ENCODE measurements at places on chromosomes 6 and 20. TPM values are rescaled to one million over a fixed set of nuclear protein-coding genes. Genes with fewer than 3 reads are reported as not detected.

The FUCA2 gene
- 59.5 TPM for total RNA-seq

DNA sequence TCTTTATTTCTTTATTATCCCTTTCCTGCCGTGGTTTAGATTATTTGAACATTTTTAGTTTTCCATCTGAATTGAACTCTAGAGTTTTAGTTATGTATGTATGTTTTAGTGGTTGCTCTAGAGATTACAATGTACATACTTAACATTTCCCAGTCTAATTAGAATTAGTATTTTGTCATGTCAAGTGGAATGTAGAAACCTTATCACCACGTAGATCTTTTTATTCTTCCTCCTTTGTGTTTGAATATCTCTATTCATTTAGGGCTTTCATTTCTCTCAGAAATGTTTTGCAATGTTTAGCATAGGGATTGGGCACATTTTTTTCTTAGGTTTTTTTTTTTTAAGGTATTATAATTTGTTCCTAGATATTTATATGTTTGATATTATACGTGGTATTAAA, 73.1 kb upstream of the EZR start:
- no peak for DNase-seq
- H3K27ac ChIP-seq = no peak overlapping the region
- H3K4me1 ChIP-seq = no peaks in the 10 kb centered on the region
- no peak overlapping the region for H3K4me3 ChIP-seq

The EYS gene
- total RNA-seq = 0.47 TPM

DNA sequence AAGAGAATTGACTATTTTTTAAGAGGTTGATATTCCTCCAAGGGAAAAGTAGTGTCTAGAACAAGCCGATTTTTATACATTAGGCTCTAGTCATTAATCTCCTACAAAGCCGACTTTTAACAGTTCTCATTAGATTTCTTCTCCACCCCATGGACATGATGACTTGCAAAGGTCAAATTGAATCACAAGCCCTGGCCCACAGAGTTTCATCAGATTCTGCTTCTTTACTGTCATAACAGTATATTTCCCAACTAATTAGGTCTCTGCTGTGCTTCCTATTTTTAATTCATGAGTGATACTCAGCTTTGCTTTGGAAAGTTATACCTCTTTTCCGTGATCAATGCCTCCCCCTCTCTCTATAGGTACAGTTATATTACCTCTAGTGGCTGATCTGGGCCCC, 90.6 kb upstream of the ADGRB3 start:
- no peak for DNase-seq
- no peak overlapping the region for H3K4me3 ChIP-seq
- H3K27me3 ChIP-seq = no peaks in the 10 kb centered on the region
- H3K36me3 ChIP-seq = no peaks in the 10 kb centered on the region
- no peaks in the 10 kb centered on the region for H3K4me1 ChIP-seq
- H3K27ac ChIP-seq = no peak overlapping the region

DNA sequence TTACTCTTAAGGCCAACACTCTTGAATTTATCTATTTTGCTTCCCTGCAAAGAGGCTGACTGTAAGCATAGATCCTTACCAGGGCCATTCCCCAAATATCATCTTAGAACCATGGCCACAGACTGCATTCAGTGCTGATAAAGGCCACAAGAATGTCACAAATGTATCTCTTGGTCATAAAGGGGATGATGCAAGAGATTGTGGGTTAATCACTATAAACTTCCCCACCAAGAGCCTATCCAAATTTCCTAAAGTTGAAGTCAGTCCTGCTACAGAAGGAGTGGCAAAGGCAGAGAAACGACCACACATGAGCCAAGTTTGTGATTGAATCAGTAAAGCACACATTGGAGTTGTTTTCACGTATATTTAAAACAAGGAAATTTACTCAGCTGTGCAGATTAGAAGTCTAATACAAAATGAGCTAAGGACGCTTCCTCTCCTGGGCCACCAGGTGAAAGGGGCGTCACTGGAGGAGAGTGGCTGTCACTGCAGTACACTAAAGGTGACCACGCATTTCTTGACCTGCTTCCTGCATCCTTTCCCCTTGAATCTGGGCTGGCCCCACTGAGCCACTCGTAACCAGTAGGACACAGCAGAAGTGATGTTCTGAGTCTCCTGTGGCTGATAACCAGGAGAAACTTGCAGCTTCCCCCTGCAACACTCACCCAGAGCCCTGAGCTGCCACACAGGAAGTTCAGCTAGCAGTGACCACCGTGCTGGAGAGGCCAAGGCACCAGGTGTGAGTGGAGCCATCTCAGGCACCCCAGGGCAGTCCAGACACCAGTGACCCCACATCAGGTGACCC, 181.9 kb downstream of the SYNDIG1 start:
- no peaks in the 10 kb centered on the region for H3K27me3 ChIP-seq
- H3K4me1 ChIP-seq = no peaks in the 10 kb centered on the region
- no peak overlapping the region for H3K4me3 ChIP-seq
- no peaks in the 10 kb centered on the region for H3K36me3 ChIP-seq
- no peak overlapping the region for H3K27ac ChIP-seq

DNA sequence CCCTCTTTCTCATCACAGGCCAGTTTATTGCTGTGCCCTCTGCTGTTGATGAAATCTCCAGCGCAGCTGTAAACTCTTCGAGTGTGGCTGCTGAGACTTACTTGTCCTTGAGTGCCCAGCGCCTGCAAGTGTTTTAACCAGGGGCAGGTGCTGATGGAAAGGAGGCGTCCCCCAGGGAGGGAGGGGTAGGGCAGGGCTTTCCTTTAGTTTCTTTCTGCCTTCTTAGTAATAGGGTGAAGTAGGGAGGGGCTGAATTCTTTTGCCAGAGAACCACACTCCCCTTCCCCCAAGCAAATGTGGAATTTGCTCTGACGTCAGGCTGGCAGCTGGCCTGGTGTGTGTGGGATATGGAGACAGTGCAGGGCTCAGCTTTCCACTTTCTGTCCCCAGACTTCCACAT, 61.2 kb downstream of the IGF2R start:
- H3K36me3 ChIP-seq = peaks cover 80% of the 10 kb centered on the region
- no peaks in the 10 kb centered on the region for H3K4me1 ChIP-seq
- no peaks in the 10 kb centered on the region for H3K27me3 ChIP-seq
- H3K4me3 ChIP-seq = no peak overlapping the region
- DNase-seq = peak; percentile 50

The BEND3 gene
- 18.0 TPM for total RNA-seq

The ASIP gene
- total RNA-seq = not detected

- H3K27me3 ChIP-seq = no peaks in the 10 kb centered on the region
- DNase-seq = peak; percentile 95
- no peaks in the 10 kb centered on the region for H3K4me1 ChIP-seq
- no peak overlapping the region for H3K27ac ChIP-seq
- H3K36me3 ChIP-seq = peaks cover 5% of the 10 kb centered on the region
These were observed 160.1 kb downstream of the ZMYND8 start for GRCh38 chr20:47196091-47197081.

- no peaks in the 10 kb centered on the region for H3K36me3 ChIP-seq
- H3K27me3 ChIP-seq = no peaks in the 10 kb centered on the region
- peaks cover 4% of the 10 kb centered on the region for H3K4me1 ChIP-seq
- no peak overlapping the region for H3K4me3 ChIP-seq
- no peak for DNase-seq
These were observed 6.3 kb upstream of the NAA20 start for GRCh38 chr20:20010639-20011500.

The LRRC73 gene
- total RNA-seq = 0.64 TPM

The TTK gene
- total RNA-seq = 34.7 TPM

The EYA4 gene
- total RNA-seq = 0.26 TPM

DNA sequence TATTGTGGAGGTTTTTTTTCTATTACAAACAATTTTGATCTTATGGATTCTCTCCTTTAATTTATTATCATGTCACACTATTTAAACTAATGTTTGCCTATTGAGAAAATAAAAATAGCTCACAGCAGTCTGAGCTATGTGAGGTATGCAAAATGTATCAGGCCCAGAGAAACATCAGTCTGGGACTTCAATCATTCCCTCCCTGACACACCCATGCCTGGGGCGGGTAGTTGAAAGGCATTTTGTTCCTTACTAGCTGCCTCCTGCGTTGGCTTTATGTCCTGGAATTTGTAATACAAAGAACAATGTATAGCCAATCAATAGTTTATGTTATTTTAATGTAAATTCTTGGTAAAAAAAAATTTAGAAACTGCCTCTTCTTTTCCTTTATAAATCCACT, 403.3 kb downstream of the EPM2A start:
- H3K27me3 ChIP-seq = no peaks in the 10 kb centered on the region
- no peaks in the 10 kb centered on the region for H3K4me1 ChIP-seq
- no peak overlapping the region for H3K4me3 ChIP-seq
- H3K36me3 ChIP-seq = no peaks in the 10 kb centered on the region
- DNase-seq = no peak
- no peak overlapping the region for H3K27ac ChIP-seq

The ANKEF1 gene
- 8.5 TPM for total RNA-seq

The POM121L2 gene
- total RNA-seq = 0.27 TPM
